ENCODE measurements at places on chromosomes 3 and 15.

- no peak for DNase-seq
These were observed 25.6 kb downstream of the GYG1 start for GRCh38 chr3:149016669-149017541.

GRCh38 chr3:108959017-108959416 is 5.3 kb upstream of the GUCA1C start:
- DNase-seq: no peak

DNA sequence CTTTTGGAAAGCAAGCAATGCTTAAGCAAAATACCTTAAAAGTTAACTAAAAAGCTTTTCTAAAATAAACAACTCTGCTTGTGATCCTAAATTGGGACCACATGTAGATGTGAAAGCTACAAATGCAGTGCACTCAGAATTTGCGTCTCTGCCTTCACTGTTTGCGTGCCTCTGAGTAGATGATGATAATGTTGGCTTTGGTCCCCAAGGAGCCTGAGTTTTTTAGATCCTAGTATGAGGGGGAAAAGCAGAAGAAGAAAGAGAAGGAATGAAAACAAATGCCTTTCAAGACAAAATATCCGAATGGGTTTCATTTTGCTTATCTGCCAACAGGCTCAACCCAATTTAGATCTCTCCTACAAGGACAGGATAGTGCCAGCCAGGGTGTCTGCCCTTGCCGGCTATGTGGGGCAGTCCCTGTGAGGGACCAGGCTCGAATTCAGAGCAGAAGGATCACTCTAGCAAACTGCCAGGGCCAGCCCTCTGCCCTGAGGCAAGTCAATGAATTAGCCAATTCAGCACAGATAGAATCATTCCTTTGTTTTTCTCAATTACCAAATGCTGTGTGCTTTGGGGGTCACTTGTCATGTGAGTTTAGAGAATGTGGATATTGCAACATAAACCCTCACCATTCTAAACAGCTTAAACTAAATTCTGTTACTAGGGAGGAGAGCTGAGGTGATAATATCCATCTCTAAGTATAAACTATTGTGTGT is 28.5 kb downstream of the SCG5 start:
- no peak for DNase-seq

GRCh38 chr3:42830437-42831320 is 21.4 kb downstream of the ACKR2 start:
- DNase-seq: no peak

DNA sequence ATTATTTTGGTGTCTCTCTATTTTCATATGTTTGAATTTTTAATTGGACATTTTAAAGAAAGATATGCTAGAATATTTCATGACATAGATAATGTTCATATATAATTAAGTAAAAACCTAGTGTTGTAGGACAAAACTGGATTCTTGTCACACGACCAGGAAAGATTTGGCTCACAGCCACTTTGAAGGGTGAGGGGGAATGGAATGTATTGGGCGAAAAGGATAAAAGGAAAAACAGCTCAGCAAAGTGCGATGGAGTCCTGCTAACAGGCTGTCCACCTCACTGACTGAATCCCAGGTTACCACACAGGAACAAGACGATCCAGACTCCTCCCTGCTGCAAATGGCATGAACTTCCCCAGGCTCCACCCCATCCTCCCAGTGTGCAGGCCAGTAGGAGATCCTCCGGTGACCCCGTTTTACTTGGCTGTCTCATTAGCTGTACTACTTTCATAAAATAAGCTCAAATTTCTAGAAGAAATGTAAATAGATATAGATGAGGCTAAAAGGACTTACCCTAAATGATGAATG is 186.2 kb downstream of the CD47 start:
- no peak for DNase-seq

- no peak for DNase-seq
These were observed 81.1 kb upstream of the ROBO1 start for GRCh38 chr3:79848876-79849275.

DNA sequence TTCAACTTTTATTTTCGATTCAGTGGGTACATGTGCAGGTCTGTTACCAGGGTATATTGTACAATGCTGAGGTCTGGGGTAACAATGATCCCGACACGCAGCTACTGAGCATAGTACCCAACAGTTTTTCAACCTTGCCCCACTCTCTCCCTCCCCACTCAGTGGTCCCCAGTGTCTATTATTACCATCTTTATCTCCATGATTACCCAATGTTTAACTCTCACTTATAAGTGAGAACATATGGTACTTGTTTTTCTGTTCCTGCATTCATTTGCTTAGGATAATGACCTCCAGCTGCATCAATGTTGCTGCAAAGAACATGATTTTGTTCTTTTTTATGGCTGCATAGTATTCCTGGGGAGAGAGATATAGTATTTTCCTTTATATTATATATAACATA is 75.7 kb upstream of the EPHB3 start:
- no peak for DNase-seq

- no peak for DNase-seq
These were observed 3.3 kb downstream of the CHAC1 start for GRCh38 chr15:40956541-40956982.

GRCh38 chr15:29034151-29034550 is 148.4 kb downstream of the APBA2 start:
- DNase-seq: no peak

GRCh38 chr3:44833394-44833793 is 28.3 kb upstream of the TMEM42 start:
- DNase-seq: no peak
